ENCODE measurements at places on chromosomes 12 and 14.

DNA sequence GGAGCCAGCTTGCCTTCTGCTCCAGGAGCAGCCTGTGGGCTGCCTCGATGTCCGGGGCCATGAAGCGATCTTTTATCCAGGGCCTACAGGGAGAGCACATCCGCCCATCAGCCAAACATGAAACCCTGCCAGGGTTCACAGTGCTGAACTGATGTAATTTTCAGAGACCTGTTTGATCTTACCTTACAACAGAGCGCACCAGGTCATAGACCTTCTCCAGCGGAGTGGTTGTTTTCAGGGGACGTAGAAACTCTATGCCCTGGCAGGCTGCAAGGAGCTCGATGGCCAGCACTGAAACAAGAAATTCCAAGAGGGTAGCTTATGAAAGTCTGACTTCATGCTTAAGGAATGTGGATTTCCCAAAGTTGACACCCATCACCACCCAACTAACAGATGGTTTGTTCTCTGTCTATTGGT lies 19.7 kb downstream of the HAL start:
- DNase-seq = no peak

DNA sequence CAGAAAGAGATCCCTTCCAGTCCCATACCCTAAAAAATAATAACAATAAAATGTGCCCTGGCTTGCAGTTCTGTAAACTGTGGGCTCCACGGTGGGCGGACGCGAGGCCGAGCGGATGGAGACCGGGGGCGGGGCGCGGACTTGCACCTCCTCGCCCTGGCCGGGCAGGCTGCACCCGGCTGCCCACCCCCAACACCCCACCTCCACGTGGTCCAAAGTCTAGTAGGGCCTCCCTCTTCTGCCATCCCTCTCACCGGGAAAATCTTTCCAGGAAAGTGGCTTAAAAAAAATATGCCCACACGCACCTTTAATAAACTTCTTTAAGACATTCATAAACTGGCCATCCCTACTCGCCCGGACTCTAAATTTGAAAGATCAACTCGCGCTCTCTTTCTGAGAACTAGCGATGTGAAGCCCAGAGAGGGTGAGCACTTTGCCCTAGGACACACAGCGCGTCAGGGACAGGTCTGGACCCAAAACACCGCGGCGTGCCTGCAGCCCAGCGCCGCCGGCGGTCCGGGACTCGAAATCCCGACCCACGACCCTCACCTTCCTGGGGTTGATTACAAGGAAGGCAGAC lies 1.9 kb upstream of the BCL11B start:
- no peak for DNase-seq

- DNase-seq = no peak
These were observed 181.0 kb downstream of the IPO8 start for GRCh38 chr12:30514666-30515065.

- DNase-seq = no peak
These were observed 25.1 kb downstream of the ANAPC5 start for GRCh38 chr12:121326996-121327674.

DNA sequence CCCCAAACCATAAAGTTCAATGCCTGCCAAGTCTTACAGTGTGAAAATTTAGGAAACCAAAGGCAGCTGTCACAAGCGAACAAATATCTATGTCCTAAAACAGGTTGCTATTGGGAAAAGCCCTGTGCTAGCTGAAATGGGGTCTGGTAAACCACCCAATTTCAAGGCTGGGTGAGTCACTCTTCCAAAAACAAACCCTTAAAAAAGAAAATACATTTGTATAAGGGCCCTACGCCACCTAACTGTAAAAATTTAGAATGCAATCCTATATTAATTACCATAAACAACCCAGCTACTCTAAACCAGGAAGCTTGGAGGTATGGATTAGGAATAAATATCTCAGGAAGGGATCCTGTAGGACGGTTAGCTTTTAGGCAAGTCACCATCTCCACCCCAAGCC lies 32.1 kb downstream of the PRMT8 start:
- DNase-seq = no peak

- DNase-seq = no peak
These were observed 59.3 kb downstream of the HEATR5A start for GRCh38 chr14:31360919-31361662.

DNA sequence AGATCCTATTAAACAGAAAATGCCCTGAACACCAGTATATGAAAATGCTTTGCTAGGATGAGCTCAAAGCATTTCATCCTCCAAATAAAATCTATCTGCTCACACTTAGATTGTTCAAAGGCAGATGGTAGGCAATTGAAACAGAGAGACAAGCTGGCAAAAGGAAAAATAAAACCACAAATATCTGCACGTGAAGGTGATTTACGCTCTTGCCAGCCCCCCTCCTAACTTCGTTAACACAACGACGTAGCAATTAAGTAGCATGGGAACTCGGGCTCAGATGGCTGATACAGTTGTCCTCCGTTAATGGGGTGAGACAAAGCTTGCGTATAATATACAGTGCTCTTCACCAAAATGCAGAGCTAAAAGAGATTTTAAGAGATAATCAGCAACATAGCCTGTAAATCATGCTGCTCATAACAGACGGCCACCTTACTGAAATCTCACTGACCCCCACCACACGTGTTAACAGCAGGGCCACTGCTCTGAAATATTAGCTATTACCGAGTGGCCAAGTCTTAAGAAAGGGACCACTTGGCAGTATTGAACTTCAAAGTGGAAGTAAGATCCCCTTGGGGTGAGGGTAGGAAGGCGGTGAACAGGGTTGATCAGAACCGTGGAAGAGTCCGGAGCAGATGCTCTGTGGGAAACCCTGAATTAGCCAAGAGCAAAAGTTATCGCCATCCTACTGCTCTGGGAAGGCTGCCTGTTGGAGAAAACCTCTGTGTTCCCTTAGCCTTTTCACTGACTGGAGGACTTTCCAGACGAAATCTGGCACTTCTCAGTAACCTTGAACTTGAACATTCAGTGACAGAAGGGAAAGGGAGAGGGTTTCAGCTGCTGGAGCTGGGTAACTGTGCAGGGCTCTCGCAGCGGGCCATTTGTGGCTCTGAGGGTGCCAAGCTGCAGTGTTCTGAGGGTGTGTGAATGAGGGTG lies 23.1 kb downstream of the ETV6 start:
- DNase-seq = no peak

GRCh38 chr14:66005900-66006434 lies 480.2 kb upstream of the CCDC196 start:
- no peak for DNase-seq

DNA sequence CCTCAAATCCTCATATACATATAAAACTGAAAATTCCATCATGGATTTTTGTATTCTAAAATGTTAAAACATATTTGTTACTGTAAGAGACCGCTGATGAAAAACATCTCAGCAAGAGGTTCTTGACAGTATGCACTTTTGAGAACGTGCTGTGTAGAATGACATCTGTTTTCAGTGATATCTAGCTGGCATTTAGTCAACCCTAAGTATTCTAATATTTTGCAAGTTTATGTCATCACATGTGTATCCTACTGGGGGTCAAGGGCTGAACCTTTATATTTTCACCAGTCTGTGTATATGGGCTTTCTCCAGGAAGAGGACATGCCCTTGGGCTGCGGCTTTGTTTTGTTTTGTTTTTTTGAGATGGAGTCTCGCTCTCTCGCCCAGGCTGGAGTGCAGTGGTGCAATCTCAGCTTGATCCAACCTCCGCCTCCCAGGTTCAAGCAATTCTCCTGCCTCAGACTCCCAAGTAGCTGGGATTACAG lies 22.0 kb upstream of the YARS2 start:
- no peak for DNase-seq

DNA sequence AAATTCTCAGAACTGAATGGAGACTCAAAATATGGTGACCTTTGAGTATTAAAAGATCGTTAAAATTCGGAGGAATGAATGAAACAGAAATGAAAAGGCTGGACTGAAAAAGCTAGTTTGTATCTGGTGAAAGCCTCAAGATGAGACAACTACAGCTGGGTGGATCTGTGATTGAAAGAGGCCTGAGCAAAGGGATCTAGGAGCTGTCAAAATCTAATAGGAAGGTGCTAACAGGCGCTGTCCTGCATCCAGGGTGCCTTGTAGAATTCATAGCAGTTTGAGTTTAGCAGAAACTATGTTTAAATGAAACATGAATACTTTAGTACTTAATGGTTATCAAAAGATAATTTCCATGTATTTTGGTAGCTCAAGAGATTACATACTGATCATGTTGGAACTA lies 2.3 kb downstream of the YY1 start:
- no peak for DNase-seq

DNA sequence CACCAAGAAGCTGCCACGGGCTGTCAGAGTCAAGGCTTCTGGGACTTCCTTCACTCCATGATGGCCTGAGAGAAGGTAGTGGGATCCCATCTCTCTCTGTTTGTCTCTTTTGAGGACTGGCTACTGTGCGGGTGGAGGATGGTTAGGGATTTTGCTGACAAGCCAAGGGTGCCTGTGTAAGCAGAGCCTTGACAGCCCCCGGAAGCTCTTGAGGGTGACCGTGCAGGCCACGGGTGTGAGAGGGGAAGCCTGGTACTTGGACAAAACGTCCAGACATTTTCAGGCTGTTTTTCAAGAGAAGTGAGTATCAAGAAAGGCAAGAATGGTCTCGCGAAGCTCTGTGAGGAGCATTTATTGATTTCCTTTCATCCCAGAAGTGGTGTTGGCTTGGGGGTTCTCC lies 352.4 kb downstream of the DPF3 start:
- no peak for DNase-seq

Measured in HuH-7 (cell line).